ENCODE measurements at places on chromosomes 7 and 10. TPM values are rescaled to one million over a fixed set of nuclear protein-coding genes. Genes with fewer than 3 reads are reported as not detected.
A peak's percentile ranks its signal among the peaks of the same experiment; 100 is the strongest.

DNA sequence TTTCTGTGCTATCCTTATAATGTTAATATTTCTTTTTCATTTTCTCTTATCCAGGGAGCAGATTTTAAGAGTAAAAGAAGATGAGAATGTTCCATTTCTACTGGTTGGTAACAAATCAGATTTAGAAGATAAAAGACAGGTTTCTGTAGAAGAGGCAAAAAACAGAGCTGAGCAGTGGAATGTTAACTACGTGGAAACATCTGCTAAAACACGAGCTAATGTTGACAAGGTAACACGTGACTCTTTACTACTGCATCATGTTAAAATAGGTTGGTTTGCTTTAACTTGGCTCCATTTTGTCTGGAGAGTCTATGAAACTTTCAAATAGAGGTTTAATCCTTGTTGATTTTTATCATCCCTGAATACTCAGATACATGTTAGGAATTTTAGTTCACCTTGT is 73.3 kb downstream of the RALA start:
- no peak for DNase-seq

DNA sequence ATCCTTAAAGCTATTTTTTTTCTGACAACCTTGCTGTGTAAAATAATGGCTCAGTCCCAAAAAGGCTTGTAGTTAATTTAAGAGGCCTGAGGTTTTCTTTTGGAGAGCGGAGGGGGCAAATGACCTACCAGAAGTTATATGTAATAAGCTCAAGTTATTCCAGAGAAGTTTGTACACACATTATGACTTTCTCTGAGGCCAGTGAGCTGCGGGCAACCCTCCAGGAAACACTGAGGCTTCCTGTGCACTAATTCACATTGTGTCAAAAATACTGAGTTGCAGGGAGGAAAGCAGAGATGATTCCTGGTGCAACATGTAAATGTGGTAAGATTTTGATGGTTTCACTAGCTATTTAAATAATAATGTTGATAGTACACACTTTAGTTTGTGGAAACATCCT is 188.6 kb downstream of the DIP2C start:
- no peak for DNase-seq

- DNase-seq = no peak
These were observed 972.0 kb upstream of the CELF2 start for GRCh38 chr10:10045765-10046028.

DNA sequence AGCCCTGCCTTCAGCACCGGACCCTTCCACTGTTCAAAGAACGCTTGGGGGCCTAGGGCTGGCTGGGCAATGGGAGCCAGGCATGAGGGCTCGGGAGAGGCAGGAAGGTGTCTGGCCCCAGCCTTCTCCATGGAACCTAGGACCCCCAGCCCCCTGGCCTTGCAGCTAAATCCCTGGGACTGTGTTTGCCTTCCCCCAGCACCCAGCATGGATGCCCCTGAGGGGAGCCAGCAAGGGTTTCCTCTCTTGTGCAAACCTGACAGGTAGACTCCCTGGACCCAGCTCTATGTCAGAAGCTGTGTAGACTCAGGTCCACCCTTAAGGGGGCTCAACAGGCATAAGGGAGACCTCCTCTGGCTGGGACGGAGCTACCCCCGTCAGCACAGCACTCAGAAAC is 288.0 kb downstream of the GRID1 start:
- DNase-seq = no peak

DNA sequence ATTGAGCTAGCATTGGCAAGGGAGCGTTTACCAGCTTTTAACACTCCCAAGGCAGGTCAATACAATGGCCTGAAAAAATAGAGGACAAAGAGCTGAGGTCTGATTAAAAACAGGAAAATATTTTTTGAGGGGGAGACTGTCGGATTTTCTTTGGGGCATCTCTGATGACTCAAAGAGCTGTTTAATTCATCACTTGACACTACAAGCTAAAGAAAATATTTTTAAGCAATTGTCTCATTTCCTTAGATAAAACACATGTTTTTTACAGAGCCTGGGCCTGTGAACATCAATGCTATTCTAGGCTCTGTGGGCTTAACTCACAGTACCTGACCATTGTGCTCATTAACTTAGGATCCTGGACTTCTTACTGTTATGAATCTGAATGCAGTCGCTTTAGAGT is 100.8 kb downstream of the NRP1 start:
- no peak for DNase-seq

- no peak for DNase-seq
These were observed 106.7 kb downstream of the ITGB1 start for GRCh38 chr10:32851301-32851700.

GRCh38 chr7:128157906-128158305 is 83.2 kb upstream of the LEP start:
- DNase-seq = no peak

DNA sequence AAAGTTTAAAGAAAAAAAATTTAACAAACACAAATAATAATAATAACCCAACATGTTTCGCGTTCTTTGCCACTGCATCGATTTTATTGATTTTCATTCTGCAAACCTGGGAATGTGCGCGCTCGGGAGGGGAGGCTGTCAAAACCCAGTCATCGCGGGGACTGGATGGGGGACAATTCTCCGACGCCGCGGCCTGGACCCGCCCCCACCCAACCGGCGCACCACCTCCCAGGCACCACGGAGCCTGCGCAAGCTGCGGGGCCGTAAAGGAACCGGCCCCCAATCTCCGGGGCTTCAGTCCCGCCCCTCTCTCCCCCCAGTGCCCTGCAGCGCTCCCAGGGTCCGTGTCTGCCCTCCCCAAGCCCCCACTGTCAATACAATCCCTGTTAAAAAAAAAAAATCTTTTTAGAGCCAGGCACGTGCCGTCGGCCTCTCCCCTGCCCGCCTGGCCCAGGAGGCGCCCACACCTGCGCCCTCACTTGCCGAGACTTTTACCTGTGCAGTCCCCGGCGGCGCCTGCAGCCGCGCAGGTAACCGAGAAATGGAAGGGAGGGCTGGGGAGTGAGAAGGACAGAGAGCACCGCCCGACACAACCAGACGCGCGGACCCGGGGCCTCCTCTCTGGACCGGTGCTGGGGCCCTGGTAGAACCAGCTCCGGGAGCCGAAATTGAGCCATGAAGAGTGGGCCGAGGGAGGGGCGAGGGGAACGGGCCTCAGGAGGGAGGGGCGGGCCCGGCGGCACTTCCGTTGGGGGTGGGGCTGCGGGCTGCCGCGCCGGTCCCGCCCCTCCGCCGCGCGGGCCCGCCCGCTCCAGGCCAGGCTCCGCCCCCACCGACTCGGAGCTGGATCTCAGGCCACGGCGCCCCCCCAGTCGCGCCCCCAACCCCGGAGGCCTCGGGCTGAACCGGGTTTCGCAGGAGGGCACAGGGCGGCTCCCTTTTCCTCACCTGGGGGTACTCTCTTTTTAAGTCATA is 7.6 kb upstream of the ZNF503 start:
- peak; percentile 78 for DNase-seq

DNA sequence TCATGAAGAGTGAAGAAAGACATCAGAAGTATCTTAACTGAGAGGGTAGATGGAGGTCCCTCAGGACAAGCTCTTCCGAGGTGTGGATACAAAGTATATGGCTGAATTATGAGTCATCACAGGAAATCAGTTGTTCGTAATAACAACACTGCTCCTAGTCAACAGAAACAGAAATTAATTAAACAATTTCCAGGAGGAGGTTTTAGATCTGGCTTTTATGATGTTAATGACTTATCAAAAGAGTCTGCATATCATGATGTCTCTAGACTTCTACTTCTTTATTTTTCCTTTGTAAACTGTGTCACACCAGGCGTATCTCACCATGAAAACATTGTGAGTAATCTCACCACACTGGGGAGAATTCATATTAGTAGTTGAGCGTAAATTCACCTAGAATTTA is 31.2 kb downstream of the OSBPL3 start:
- no peak for DNase-seq

- DNase-seq = no peak
These were observed 468.0 kb upstream of the FZD8 start for GRCh38 chr10:36110097-36110496.

GRCh38 chr7:75850235-75850634 is 28.6 kb upstream of the RHBDD2 start:
- no peak for DNase-seq

The RGR gene
- polyA plus RNA-seq = not detected

The TMEM196 gene
- not detected for polyA plus RNA-seq

The RPEL1 gene
- polyA plus RNA-seq = 0.20 TPM

The SLC16A9 gene
- polyA plus RNA-seq = 0.04 TPM
